ENCODE measurements at places on chromosomes 16 and 17.

- DNase-seq, result no peak
Observed at GRCh38 chr16:4370570-4371356, 885 bp upstream of the VASN start.

- DNase-seq, result no peak
Observed at GRCh38 chr16:17225541-17225940, 245.2 kb downstream of the XYLT1 start.

- DNase-seq, result no peak
Observed at GRCh38 chr16:83913245-83913633, 14.3 kb downstream of the MLYCD start.

GRCh38 chr17:73228748-73229236 lies 32.9 kb downstream of the CPSF4L start:
- peak; percentile 67 for DNase-seq

DNA sequence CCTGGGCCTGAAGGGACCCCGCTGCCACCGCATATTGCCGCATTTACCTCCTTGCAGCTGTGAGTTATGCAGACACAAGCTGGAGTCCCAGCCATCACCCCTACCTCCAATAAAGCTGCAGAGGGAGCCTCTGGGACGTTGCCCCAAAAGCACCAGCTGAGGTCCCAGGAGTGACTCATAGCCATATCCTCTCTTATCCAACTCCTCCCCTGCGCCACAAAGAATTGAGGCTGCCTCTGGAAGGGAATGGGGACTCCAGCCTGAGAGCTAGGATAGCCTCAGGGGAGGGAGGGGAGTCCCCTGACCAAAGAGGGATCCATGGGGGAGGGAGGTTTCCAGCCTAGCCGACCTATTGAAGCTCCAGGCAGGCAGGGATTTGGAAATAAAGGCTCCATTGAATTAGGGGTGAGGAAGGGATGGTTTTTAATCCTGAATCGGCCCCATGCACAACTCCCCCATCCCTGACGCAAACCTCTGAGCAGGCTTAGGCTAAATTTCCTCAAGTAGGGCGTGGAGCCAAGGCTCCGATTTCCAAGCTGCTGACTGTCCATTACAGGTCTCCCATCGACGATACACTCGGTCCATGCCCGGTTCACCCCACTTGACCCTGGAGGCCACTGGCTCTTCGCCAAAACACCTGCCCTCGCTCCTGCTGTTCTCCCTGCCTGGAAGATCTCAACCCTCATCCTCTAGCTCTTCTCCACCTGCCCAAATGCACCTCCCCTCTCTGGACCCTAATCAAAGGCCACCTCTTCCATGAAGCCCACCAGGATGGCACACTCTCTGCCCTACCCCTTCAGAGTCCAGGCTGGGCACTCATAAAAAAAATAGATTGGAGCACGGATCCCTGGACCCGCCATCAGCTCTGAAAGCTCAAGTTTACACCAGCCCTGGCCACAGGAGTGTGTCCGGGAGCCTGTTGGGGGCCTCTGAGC lies 27.5 kb downstream of the PIMREG start:
- DNase-seq, result no peak

GRCh38 chr16:56941092-56941491 lies 9.2 kb downstream of the HERPUD1 start:
- no peak for DNase-seq

DNA sequence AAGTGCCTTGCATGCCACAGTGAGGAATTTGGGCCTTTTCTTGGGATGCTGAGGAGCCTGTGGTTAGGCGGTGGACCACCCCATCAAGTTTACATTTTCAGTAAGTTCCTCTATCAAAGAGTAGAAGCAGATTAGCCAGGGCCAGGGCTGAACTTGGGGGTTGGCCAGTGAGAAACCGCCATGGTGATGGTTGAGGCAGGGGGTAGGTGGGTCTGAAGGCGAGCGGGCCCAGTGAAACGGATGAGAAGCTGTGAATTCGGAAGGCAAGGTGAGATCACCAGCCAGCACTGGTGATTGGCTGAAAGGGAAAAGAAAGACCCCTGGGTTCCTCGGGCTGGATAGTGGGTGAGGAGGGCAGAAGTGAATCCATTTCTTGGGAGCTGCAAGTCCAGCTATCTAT lies 311.4 kb downstream of the CBLN1 start:
- DNase-seq, result no peak

DNA sequence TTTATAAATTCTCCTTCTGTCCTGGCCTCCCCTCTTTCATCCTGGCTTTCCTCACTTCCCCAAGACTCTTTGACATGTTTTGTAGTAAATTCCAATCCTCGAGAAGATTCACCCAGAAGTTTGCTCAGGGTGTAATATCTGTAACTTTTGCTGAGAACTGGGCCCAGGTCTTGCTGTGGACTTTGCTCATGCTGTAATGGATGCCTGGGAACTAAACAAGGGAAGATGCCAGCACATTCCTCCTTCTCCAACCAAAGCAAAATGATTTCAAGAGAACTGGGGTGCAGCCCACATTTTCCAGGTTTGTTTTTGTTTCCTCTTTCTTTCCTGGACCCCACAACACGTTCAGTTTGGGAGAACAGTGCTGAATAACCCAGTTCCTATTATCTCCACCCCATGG lies 6.6 kb upstream of the SALL1 start:
- DNase-seq, result no peak

DNA sequence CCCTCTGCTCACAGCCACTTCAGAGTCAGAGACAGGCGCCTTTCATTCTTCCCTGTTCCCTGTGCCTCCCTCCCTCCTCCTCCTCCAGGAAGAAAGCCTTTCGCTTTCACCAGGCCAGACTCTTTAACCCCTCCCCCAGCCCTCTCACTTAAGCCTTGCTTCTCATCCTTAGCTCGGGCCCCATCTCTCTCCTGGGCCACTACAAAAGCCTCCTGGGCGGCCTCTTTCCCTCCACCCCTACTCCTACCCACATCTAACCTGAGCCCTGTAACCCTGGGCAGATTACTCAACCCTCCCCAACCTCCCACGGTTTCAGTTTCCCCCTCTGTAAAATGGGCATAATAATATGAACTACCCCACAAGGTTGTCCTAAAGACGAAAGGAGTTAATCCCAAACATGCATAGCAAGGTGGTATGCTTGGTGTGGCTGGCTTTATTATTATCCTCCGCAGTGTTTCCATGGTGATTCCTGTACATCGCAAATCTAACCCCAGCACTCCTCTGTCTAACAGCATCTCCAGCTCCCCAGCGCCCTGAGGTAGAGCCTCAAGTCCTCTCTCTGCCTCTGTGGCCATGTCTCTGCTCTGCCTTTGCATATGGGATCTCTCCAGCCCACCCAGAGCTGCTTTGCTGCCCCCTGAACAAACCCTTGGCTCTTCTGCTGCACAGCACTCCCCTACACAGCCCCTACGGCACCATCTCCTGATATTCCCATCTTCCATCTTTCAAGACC lies 17.7 kb downstream of the PIMREG start:
- DNase-seq, result no peak

- no peak for DNase-seq
Observed at GRCh38 chr17:44222112-44222869, 2.8 kb upstream of the UBTF start.

- no peak for DNase-seq
Observed at GRCh38 chr17:61414936-61415251, 15.3 kb downstream of the TBX2 start.

DNA sequence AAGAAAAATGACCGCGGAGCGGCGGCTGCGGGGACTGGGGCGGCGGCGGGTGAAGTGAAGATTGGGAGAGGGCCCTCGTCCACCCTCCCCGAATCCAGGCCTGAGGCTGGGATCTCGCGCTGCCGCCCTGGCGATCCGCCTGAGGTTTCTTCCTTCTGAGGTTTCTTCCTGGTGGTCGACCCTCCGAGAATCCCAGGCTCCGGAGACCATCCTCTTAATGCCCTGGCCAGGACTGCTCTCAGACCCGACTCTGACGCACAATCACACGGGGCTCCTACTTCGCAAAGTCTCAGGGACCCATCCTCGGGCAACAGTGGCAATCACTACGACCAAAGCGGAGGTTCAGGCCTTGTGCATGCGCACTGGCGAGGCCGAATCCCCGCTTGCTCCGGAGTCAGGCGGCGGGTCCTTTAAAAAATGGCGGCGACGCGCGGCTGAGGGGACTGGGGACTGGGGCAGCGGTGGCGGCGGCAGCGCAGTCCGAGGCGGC lies 18.0 kb upstream of the KCNJ18 start:
- no peak for DNase-seq

- DNase-seq, result no peak
Observed at GRCh38 chr16:27364493-27365141, 37.4 kb upstream of the IL21R start.

GRCh38 chr17:29048440-29049368 lies 5.8 kb downstream of the PIPOX start:
- DNase-seq, result no peak
